Astrocyte of the spinal cord (primary cell): ENCODE measurements at places on chromosomes 7 and 10.

DNA sequence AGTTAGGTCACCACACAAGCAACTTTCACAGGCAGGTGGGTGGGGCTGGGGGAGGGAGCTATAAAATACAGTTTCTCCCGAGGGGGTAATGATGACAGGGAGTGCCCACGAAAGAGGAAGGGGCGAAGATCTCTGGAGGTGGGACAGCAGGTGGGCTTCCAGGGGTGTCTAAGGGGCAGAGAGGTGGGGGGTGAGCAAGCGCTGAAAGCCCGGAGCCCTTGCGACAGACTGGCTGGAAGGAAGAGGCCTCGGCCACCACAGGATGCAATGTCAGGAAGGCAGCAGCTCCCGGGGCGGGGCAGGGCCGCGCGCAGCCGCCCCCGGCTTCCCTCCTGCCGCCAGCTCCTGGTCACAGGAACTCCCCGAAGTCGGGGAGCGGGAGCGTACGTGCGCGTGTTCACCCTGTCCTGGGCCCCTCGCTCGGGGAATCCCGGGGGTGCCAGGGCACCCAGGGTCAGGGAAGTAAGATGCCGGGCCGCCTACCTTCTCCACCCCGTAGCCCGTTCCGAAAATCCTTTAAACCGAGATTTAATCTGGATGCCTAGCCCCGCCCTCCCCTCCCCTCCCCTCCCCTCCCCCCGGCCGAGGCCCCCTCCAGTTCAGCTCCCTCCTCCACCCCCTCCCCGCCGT, 105.2 kb upstream of the PPIF start:
- DNase-seq = peak; percentile 45

- no peak for DNase-seq
Measured at GRCh38 chr10:104850023-104850422, 208.9 kb downstream of the SORCS3 start.

DNA sequence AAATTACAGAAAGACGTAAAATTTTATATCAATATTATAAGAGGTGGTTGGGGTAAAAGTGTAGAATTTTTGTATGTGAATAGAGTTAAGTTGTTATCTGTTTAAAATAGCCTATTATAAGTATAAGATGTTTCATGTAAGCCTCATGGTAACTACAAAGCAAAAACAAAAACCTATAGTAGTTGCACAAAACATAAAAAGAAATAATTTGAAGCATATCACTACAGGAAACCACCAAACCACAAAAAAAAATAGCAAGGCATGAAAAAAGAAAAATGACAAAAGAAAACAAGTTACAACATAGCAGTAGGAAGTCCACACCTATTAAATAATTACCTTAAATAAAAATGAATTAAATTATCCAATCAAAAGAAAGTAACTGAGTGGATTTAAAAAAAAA, 12.4 kb upstream of the GSTK1 start:
- DNase-seq = no peak

GRCh38 chr10:17239345-17240085, 11.5 kb downstream of the VIM start:
- DNase-seq = no peak

DNA sequence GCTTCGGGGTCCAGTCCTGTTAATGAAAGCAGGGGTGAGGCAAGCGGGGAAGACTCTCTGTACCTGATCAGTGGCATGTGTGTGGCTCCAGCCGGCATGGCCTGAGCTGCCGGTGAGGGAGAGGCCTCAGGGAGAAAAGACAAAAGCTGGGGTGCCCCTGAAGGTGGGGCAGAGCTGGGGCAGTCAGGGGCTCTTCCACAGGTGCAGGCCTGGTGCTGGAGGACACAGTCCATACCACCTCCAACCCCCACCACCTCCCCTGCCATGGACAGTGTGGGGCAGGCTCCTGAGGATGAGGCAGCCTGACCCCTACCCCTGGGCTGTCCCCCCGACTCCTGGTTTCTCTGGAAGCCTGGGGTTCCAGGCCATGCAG, 129.5 kb downstream of the LHPP start:
- DNase-seq = no peak

DNA sequence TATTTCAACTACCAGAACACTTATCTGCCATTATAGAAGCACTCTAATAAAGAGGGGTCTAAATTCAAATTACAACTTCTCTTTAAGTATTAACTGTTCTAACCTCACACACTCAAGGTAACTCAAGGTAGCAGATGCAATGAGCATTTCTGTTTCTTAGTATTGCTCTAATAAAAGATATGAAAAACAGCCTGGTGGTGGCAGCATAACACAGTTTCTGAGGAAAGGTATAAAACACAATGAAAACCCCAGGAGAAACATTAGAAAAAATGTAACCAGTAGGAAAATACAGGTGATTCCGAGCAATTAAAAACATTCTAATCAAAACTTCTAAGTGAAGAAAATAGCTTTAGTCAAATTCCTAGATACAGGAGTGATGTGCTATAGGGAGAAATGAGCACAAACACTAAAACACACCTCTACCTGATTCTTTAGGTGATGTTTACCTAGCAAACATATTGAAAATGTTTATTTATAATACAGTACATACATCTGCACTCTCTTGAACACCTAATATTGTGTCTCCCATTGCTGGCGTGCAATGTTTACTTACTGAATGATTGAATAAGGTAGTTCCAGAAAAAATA, 3.5 kb downstream of the MKRN1 start:
- peak; percentile 39 for DNase-seq

GRCh38 chr7:135747366-135747765, 1.2 kb downstream of the FAM180A start:
- no peak for DNase-seq

DNA sequence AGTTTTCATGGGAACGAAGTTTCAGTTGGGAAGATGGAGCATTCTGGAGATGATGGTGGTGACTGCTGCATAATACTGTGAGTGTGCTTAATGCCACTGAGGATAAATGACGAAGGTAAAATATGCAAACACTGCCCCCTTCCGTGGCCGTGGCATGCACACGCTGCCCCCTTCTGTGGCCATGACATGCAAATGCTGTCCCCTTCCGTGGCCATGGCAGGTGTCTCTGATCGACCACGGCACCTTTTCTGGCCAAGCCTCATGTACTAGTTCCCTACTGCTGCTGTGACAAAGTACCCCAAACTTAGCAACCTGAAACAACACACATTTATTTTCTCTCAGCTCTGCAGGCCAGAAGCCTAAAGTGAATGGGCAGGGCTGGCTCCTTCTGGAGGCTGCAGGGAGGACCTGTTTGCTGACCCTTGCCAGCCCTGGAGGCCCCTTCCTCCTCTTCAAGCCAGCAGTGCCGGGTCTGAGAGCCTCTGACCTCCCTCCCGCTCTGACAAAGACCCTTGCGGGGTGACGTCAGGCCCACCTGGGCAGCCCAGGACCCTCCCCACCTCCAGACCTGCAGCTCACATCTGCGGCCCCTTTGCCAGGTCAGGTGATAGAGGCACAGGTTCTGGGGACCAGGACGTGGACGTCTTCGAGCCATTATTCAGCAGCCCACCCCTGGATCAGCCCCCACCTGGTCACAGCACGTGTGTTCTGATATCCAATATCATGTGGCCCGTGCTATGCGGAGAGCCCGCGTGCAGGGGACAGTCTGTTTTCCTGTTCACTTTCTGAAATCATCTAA, 82.0 kb downstream of the MICALL2 start:
- DNase-seq = no peak

DNA sequence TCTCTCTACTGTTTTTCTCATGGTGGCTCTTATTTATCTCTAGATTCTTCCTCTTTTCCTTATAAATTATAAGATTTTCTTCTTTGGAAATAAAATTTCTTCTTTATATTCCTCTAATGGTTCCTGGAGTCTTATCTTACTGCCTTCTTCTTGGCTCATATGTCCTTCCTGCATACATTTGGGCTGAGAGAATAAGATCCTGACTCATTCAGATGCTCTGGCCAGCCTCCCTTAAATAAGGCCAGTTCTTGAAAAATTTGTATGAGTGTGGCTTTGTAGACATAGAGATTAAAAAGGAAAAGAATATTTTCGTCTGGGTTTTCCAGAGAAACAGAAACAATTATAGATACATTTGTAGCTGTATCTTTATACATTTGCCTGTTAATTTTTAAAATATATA, 411.3 kb downstream of the KIF20B start:
- DNase-seq = peak; percentile 45

DNA sequence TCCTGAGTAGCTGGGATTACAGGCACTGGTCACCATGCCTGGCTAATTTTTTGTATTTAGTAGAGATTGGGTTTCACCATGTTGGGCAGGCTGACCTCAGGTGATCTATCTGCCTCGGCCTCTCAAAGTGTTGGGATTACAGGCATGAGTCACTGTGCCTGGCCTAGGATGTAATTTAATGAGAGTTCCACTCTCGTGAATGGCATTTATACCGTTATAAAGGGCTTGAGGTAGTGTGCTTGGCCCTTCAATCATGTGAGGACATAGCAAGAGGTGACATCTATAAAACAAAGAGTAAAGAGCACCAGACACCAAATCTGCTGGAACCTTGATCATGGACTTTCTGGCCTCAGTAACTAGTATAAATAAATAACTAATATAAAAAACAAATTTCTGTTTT, 93.5 kb upstream of the PPP1R9A start:
- no peak for DNase-seq

- no peak for DNase-seq
Measured at GRCh38 chr10:27746397-27747095, 927 bp upstream of the MKX start.

GRCh38 chr10:97823734-97824133, 25.9 kb upstream of the GOLGA7B start:
- no peak for DNase-seq

- no peak for DNase-seq
Measured at GRCh38 chr7:88347517-88347916, 40.8 kb upstream of the STEAP4 start.

GRCh38 chr7:144991041-144991440, 155.2 kb upstream of the TPK1 start:
- no peak for DNase-seq

GRCh38 chr10:42932735-42933447, 144.0 kb upstream of the RET start:
- no peak for DNase-seq

DNA sequence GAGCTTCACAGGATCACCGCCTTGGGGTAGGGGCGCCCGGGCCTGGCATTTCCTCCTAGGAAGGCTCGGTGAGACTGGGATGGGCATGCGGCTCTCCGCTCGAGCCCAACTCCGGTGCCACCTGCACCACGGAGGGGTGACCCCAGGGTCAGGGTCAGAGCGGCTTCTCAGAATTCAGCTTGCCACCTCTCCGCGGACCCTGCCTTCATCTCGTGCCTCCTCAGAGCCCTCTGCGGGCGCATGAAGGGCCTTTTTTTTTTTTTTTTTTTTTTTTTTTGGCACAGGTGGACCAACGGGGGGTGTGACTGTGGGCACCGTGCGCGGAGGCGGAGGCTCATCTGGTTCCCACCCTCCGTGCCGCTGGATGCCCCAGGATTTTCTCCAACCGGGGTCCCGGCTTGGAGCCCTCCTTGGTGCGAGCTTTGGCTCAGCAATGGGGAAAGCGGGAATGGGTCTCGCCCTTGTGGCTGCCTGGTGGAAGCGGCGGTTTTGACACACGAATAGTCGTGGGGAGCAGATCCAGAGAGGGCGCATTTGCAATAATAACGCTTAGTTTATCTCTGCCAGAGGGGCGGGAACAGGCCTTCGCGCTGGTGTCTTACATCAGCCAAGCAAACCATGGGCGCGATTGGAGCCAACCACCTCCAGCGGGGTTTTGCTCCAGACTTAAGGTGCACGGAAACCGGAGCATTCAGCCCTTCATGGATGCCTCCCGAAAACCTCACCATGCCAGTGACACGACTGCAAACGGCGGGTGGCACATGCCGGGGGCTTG, 5.0 kb upstream of the TNRC18 start:
- peak; percentile 90 for DNase-seq

- no peak for DNase-seq
Measured at GRCh38 chr7:99617192-99617781, 541 bp downstream of the ZSCAN25 start.

GRCh38 chr10:84696610-84697009, 368.2 kb downstream of the CCSER2 start:
- DNase-seq = no peak

DNA sequence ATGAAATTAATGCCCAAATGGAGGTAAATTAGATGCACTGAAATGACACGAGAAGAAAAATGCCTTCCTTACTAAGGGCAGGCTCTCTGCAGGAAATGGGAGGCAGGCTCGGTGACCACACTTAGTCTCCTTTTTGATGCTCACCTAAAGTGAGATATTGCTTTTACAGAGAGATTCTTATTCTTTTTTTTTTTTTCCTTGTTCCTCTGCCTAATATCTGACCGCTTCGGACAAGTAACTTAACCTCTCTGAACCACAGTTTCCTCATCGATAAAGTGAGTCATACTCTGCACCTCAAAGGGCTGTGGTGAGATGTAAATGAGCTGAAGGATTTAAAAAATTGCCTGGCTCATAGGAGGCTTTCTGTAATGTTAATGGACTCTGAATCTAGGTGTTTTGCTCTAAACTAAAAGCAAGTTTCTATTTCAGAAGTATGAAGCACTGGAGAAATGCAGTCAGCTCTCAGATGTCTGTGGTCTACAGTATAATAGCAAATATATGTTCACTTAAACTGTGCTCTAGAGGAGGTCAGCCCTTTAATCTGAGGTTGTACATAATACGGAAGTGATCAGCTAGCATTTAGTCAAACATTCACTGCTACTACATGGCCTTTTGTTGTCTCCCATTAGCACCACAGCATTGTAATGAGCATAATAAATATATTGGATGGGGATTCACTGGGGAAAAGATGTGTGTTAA, 23.2 kb downstream of the NKX2-3 start:
- DNase-seq = no peak

- no peak for DNase-seq
Measured at GRCh38 chr10:85600744-85601081, 765.9 kb downstream of the GRID1 start.

- no peak for DNase-seq
Measured at GRCh38 chr7:140539461-140539860, 60.2 kb upstream of the MKRN1 start.

GRCh38 chr10:110609605-110610004, 34.5 kb upstream of the RBM20 start:
- no peak for DNase-seq

DNA sequence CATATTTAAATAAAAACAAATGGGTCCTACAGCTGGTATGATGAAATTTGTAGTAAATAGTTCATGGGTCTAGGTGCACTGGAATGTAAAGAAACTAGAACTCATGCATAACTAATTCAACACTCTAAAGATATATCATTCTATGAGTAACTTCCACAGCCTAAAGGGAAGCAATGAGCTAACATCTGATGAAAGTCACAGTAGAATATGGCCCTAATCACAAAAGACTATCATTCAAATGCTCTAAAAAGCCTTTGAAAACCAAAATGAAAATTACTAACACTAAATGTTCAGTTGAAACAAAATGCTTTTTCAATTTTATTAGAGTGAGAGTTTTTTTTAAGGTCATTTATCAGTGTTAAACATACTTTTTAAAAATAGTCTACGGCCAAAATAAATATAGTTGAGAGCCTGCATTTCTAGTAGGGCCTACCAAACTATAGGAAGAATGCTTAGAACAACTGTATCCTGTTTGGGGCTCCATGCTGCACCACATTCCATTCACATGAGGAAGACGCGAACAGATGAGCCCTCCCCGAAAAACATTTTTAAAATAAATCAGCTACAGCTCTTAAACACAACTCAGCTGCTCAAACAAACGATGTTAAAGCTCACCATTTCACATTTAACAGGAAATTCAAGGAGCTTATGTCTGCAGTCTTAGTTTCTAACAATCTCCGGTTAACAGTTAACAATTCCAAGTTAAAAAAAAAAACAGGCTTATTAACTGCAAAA, 134.5 kb downstream of the NRBF2 start:
- peak; percentile 89 for DNase-seq

- peak; percentile 91 for DNase-seq
Measured at GRCh38 chr7:143331179-143331801, 15.4 kb downstream of the CLCN1 start.
